Mesothelial cell of epicardium (in vitro differentiated cells): ENCODE measurements at places on chromosomes 1 and 21. TPM values are rescaled to one million over a fixed set of nuclear protein-coding genes. Genes with fewer than 3 reads are reported as not detected.

DNA sequence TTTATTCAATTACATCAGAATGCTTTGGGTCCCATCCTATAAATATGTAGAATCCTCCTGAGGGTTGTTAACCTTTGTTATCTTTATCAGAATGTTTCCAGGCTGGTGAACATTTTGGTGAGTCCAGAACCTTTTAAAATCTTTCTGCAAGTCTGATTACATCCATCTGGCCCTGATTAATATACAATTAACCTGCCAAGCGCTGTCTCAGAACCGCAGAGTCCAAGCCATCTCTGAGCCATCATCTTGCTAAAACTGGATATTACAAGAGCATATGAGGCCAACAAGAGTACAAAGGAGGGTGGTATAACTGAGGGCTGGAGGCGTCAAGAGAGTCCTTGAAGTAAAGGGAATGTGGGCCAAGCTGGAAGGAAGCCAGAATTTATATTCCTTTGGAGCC, 88.6 kb upstream of the ZC3H11B start:
- DNase-seq, result no peak

Gene SPRR2E
- total RNA-seq, result 1.2 to 1.9 TPM (median 1.9 TPM) in 3 replicates

DNA sequence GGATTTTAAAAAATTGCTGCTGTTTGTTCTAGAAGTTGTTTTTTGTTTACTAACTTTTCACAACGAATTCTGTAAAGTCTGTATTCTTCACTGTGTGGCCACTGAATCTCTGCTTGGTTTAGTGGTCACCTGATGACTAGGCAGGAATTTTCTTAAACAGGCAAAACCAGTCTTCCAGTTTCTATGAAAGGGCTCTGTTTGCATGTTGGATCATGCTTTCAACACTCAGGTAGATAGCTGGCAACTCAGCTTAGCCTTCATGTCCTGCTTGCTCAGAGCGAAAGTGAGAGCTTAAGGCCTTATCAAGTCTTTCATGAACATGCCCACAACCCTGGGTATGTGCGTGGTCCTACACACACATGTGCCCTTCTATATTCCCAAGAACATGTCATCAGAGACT, 52.4 kb upstream of the CCDC190 start:
- no peak for DNase-seq

Gene LCA5L
- 0.86 to 1.6 TPM (median 1.3 TPM) in 3 replicates for total RNA-seq

DNA sequence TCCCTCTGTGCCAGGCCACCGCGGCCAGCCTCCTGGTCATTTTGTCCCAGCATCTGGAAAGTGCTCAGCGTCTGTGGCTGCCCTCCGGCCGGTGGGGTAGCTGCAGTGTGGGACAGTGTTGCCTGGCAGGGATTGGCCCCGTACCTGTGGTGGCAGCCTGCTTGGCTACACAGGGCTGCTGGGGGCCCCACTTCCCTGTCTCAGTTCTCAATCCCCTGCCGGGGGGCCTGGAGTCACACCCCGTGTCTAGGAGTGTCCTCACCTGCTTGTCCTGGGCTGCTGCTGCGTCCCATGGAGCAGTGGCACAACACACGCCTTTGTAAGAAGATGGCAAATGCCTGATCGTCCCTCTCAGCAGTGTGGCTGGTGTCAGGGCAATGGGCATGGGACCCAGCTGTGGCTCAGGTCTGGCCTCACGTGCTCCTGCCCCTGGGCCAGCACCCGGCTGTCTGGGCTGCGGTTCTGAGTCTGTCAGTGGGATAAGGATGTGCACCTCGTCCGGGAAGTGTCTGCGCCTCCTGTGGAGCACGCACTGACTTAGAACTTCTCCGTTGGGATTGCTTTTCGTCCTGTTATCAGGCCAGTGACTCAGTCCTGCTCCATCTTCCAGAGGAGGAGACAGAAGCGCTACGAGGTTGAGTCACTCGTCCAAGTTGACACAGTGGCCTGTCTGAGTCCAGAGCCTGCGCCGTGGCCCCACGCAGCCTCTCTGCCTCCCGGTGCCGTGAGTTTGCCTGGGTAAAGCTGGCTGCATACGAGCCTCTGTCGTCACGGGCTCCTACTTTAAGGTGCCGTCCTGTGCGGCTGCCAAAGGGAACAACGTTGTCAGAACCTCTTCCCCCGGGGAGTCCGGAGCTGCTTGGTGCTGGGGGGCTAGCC, 41.0 kb downstream of the CRYAA start:
- peak; percentile 35 for DNase-seq

Gene KCNA2
- 0.58 to 1.1 TPM (median 0.63 TPM) in 3 replicates for total RNA-seq

- DNase-seq, result no peak
Measured at GRCh38 chr1:70979881-70980280, 67.7 kb downstream of the PTGER3 start.

DNA sequence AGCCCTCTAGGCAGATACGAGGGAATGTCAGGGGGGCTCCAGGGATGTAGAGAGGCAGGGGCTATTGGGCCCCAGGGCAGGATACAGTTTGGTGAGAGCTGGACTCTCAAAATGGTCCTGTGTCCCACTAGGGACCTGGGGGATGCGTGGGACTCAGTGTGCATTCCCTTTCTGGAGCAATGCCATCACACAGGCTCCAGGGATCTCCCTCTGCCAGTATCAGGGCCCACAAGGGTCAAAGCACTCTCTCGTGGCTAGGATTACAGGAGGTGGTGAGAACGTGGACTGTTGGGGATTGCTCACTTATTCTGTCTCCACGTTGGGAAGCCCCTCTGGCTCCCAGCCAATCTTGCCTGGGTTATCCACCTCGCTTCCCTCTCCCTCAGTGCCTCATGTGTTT, 25.8 kb downstream of the KIAA0319L start:
- DNase-seq, result no peak

- DNase-seq, result no peak
Measured at GRCh38 chr1:70048336-70049094, 156.9 kb downstream of the LRRC40 start.

GRCh38 chr1:41006942-41007865, 14.3 kb downstream of the SLFNL1 start:
- DNase-seq, result no peak

Gene HUNK
- 58.8 to 61.4 TPM (median 60.6 TPM) in 3 replicates for total RNA-seq

GRCh38 chr1:25820247-25821111, 725 bp downstream of the MTFR1L start:
- DNase-seq, result no peak

Gene SMYD3
- 33.1 to 37.3 TPM (median 34.9 TPM) in 3 replicates for total RNA-seq

Gene GBP4
- total RNA-seq, result 4.8 to 6.7 TPM (median 5.5 TPM) in 3 replicates

- DNase-seq, result no peak
Measured at GRCh38 chr21:44929242-44929798, 8.6 kb upstream of the ITGB2 start.

GRCh38 chr1:31939484-31940329, 1.5 kb upstream of the PTP4A2 start:
- no peak for DNase-seq

DNA sequence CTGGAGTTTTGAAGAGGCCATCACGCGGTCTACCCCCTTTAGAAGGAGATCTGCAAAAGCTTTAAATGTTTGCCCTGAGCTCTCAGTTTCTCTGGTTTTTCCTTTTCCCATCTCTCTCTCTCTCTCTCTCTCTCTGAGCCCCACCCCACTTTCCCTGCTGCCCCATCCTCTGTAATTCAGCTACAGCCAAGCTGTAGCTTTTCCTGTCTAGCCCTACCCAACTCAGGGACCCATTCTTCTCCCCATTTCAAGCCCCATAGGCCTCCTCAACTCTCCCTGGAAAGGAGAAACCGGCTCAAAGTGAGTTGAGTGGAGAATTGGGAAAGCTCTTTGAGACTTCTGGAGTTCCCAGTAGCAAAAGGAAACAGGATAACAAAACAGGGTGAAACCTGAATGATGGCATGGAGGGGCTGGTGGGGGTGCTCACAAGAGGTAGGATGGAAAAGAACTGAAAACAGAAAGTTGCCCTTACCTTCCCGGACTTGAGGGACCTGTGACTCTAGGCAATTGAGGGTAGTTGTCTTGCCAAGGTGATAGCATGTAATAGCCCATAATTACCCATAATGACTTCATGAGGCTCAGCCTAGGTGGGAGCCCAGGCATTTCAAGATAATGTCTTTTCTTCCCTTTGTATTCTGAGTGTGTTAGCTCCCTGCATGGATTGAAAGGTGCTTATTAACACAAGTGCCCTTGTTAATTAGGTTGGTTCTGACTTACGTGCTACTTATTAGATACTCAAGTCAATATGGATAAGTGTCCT, 84.9 kb downstream of the SLC16A1 start:
- DNase-seq, result no peak

Gene LCE1C
- not detected in 3 replicates for total RNA-seq

GRCh38 chr1:67018574-67018973, 35.4 kb downstream of the SLC35D1 start:
- DNase-seq, result no peak

Gene ACKR1
- total RNA-seq, result 0.34 to 0.53 TPM (median 0.38 TPM) in 3 replicates

Gene INTS7
- 16.5 to 19.9 TPM (median 17.1 TPM) in 3 replicates for total RNA-seq

- DNase-seq, result peak; percentile 52
Measured at GRCh38 chr1:212700892-212701819, 1.5 kb upstream of the BATF3 start.

GRCh38 chr1:27548858-27549719, 54.9 kb downstream of the AHDC1 start:
- no peak for DNase-seq

DNA sequence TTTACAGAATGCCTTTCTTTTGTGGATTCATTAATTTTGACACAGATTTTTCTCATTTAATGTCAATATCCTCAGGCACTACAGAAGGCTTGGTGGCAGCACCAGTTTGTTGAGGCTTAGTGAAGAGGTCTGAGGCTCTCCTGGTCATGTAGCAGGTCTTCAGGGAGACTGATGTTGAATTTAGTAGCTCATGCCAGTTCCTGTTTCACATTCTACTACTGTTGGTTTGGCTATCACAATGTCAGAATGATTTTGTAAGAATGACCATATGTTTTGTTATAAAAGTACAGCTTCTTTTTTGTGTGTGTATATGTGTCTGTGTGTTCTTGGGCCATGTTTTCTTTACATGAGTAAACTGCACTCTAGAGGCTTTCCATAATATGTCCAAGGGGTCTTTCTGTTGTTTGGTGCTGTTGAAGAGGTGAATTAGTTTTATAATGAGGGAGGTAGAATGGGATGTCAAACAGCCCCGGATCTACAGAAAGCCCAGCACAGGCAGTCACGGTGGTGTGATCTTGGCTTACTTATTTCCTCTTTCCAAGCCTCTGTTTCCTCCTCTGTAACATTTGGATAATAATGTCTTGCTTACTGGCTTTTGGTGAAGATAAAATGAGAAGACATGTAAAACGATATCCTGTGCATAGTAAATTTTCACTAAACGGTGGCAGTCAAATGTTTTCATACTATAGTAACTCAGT, 32.0 kb downstream of the C1orf21 start:
- no peak for DNase-seq

DNA sequence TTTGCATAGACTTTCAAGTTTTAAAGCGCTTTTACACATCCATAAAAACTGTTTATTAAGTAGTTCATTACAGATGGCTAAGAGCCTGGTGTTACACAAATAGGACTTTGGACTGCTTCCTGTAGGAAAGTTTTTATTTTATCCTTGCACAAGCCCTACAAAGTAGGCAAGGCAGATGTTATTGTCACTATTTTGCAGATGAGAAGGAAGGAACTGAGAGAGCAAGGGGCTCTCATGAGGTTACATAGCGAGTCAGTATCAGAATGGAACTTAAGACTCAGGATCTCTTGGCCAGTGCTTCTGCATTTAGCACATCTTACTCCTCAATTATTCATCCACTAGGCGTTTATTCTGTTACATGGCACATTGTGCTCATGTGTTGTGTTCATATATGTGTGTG, 2.6 kb upstream of the MAPKAPK2 start:
- DNase-seq, result no peak

Gene NTMT2
- total RNA-seq, result 0.23 TPM in 1 of 3 replicates, not detected in the others

Gene INSRR
- 0.45 to 0.66 TPM (median 0.51 TPM) in 3 replicates for total RNA-seq

Gene TRIM63
- 1.4 to 1.9 TPM (median 1.7 TPM) in 3 replicates for total RNA-seq

- DNase-seq, result no peak
Measured at GRCh38 chr1:241536304-241536703, 4.1 kb downstream of the KMO start.

DNA sequence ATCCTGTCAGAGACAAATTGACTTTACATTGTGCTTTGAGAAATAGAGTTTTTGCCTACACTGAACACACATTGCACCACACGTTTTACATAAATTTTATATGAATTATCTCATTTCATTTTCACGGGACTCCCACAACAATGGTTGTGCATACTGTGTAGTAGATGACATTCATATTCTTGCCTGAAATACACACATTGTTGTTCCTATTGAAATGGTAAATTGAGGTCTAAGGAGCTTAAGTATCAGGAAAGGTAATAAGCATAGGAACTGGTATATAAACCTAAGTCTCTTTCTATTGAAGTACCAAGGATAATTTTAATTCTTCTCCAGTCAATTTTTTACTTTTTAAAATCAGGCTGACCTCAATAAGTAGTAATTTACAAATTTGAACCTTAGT, 473.7 kb upstream of the DEPDC1 start:
- no peak for DNase-seq

GRCh38 chr1:14891991-14892390, 261.6 kb upstream of the TMEM51 start:
- DNase-seq, result no peak

Gene SHISAL2A
- 0.99 to 1.4 TPM (median 1.4 TPM) in 3 replicates for total RNA-seq

- no peak for DNase-seq
Measured at GRCh38 chr1:169879034-169879840, 14.5 kb downstream of the SCYL3 start.

Gene ACP6
- total RNA-seq, result 22.7 to 23.1 TPM (median 22.8 TPM) in 3 replicates

GRCh38 chr1:117679868-117680267, 74.0 kb downstream of the TENT5C start:
- no peak for DNase-seq

- no peak for DNase-seq
Measured at GRCh38 chr21:29306920-29307319, 8.2 kb downstream of the BACH1 start.
